RPMI8226 (cell line): ENCODE measurements at places on chromosomes 7 and 10.

DNA sequence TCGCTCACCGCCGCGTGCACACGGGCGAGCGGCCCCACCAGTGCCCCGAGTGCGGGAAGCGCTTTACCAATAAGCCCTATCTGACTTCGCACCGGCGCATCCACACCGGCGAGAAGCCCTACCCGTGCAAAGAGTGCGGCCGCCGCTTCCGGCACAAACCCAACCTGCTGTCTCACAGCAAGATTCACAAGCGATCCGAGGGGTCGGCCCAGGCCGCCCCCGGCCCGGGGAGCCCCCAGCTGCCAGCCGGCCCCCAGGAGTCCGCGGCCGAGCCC lies 3.3 kb downstream of the REPIN1 start:
- no peak for DNase-seq

DNA sequence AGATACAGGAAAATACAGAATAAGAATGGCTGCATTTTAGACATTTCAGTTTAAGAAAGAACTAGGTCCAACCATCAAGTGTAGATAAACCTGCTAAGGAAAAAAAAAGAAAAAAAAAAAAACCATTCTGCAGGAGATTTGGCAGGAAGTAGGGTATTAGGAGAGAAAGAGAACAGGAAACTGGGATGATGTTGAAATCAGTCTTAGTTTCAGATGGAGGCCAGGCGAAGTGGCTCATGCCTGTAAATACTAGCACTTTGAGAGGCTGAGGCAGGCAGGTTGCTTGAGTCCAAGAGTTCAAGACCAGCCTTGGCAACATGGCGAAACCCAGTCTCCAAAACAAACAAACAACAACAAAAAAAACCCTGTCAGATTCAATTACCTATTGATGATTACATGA lies 120.2 kb downstream of the RAB11FIP2 start:
- DNase-seq, result no peak

GRCh38 chr10:23516530-23516929 lies 77.7 kb downstream of the OTUD1 start:
- DNase-seq, result peak; percentile 13

DNA sequence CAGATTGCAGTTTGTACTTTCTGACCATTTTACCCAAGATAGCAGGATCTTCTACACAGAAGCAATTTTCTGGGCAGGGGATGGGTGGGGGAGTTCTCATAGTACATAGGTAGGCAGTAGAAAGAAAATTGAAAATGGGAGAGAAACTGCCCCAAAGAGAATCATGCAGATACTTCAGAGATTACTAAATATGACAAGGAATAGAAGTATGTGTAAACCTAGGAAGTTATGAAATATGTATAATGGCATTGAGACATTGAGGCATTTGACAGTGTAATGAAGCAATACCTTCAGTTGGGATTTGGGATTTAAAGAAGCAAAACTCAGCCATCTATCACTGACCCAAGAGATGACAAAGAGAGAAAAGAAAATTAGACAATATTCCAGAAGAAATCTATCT lies 233.0 kb downstream of the PTN start:
- no peak for DNase-seq

DNA sequence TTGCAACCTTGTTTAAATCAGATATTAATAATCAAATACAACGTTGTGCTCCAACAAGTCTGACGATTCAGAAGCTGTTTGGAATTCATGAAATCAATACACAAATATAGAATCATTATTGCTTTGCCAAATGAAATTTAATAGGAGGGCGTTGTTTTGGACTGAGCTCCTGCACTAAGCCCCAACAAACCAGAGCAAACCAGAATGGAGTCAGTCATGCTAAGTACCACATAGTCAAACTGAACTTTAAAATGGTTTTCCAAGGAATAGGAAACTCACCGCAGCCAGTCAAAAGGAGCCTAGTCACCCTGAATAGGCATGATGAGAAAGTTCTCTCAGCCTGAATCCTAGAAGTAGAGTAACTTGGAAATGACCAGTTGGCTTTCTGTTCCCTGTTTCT lies 53.7 kb downstream of the HACD1 start:
- DNase-seq, result no peak

DNA sequence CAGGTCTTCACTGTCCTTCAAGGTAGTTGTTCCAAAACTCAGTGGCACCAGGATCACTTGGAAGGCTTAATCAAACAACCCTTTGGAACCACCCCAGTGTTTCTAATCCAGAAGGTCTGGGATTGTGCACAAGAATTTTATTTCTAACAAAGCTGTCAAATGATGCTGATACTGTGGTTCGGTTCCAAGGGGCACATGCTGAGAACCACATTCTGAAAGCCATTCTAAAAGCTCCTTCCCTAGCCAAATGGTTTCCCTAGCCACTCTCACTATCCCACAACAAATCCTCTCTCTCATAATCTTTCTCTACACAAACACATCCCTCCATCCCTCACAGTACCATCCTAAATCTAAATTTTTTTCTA lies 52.1 kb downstream of the MACC1 start:
- no peak for DNase-seq

DNA sequence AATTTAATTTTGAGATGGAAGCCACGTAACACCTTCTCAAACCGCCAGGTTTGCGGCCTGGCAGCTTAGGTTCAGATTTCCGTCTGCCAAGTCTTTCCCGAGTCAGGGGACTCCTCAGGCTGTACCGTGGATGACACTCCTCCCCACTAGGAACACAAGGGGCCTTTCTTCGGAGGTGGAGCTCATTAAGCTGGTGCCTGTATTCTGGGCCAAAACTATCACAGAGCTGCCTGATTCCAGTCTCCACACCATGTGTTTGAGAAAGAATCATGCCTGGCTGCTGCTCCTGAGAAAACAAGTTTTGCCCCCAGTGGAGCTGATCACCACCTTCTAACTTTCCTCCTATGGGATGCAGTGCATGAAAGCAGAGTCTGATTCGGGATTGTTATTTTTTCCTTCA lies 44.8 kb downstream of the TMEM209 start:
- no peak for DNase-seq

- no peak for DNase-seq
These were observed 7.7 kb downstream of the ZNHIT1 start for GRCh38 chr7:101225650-101226049.

DNA sequence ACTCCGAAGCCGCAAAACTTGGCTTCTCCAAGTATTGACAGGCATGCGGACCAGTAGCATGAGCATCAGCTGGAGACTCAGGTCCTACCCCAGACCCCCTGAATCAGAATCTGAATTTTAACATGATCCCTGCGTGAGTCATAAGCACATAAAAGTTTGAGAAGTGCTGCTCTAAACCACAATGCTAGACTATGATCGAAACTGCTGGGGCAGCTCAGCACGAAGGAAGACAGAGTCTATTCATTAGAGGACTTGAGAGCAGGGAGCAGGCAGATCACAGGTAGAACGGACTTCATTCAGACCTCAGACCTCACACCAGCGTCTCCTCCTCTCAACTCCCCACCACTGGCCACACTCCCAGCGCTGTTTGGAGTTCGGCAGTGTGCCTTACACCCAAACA lies 16.9 kb downstream of the CAMK2G start:
- no peak for DNase-seq

DNA sequence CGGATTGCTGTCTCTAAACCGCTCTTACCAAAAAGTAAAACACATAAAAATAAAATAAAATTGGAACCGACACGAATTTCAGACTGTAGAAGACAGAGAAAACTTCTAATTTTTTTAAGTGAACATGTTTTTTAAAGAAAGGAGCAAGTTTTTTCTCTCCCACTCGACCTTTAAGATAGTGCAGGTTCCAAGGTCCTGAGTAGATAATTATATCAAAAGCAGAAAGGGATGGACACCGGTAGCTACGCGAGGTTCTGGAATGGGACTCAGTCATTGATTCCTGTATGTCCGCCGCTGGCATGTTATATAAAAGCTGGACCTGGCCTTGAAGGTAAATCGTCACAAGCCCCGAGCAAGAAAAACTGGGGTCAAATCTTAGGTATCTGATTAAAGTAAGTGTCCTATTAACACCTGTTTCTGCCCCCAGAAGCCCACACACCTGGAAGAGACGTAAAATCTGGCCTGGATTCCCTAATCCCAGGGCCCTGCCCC lies 462 bp upstream of the CISD1 start:
- no peak for DNase-seq

DNA sequence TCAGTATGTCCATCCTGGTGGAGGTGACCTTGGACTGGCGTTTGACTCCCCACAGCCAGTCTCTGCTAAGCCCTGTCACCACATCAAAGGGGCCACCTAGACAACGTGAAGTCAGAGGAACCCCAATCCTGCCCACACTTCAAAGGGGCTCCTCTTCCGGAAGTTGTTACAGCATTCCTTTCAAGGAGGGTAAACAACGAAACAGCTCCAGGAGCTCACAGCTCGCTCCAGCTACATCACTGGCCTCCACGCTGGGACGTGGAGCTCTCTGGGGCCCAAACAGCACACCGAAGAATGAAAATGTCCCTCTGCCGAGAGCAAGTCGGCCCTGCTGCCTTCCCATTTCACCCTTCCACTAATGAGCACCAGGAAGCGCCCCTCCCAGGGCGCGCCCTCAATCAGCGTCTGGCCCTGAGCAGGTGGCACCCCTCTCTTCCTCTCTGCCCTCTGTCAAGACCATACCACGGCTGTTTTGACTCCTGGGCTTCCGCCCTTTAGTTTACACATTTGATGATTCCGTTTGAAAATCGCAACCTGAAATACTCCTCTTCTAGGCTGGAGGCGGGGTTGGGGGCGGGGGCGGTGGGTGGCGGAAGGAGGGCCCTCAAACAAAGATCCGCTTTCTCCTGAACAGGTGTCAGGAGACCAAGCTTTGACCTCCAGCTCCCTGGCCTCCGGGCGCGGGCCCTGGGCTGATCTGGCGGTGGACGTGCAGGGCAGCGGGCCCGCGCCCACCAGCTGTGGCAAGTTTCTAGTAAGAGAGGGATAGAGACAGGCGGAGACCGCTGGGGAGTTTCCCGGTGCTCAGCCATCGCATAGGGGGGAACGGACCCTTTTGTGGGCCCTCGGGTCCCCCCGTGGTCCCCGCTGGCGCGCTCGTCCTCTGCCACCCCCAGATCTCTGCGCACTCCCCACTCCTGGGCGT lies 53.1 kb upstream of the KDM7A start:
- peak; percentile 92 for DNase-seq

DNA sequence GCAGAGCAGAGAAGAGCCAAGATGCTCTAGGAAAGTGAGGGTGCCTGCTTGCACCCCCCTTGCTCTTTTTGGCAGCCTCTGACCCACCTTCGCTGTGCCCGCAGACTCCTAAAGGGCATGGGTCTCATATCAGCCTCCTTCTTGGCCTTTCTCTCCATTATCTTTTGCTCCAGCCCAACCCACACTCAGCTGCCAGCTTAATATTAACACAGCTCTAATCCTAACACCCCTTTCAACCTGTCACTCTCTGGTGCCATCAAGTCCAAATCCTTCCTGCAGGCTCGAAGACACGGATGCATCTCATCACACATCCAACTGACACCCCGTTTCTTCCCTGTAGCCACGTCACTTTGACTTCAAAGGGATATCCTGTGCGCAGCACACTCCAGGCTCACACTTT lies 171.6 kb upstream of the AUTS2 start:
- no peak for DNase-seq

DNA sequence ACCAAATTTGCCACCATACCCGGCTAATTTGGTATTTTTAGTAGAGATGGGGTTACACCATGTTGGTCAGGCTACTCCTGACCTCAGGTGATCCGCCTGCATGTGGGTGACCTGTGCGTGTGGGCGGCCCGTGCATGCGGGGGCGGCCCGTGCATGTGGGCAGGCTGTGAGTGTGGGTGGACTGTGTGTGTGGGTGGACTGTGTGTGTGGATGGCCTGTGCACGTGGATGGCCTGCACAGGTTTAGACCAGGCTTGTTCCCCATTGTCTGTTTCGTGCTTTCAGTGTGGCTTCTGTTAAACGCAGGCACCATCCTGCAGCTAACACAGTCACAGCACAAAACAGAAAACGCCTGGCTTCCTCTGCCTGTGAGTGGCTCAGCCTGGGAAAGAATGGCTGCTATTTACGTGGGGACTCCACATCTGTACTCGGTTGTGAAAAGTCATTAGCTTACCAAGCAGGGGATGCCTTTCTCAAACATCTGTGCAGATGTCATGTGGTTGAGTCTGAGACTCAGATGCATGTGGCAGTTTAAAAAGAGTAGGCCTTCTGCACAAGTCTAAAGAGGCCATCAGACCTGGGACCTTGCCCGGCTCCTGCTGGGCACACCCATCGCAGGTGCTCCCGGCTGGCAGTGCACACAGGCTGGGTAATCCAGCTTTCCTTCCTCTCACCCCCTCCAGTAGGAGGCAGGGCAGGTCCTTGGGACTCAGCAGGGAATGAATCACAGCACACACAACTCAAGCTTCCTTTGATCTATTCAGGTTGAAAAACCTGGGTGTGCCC lies 91.6 kb downstream of the COBL start:
- DNase-seq, result peak; percentile 77

DNA sequence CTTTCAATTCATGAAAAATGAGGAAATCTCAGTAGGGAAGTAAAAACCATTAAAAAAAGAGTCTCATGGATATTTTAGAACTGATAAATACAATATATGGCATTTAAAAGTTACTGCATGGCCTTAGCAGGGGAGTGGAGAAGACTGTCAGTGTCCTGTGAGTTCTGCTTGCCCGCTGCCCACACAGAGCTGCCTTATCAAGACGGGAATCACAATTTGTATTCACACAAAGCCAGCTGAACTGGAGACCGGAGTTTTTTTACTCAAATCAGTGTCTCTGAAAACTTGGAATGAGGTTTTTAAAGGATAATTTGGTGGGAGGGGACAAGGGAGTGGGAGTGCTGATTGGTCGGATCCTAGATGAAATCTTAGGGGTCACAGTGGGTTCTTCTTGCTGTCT lies 17.1 kb downstream of the LANCL2 start:
- DNase-seq, result no peak

- no peak for DNase-seq
These were observed 25.9 kb downstream of the CTBP2 start for GRCh38 chr10:125134483-125134848.

DNA sequence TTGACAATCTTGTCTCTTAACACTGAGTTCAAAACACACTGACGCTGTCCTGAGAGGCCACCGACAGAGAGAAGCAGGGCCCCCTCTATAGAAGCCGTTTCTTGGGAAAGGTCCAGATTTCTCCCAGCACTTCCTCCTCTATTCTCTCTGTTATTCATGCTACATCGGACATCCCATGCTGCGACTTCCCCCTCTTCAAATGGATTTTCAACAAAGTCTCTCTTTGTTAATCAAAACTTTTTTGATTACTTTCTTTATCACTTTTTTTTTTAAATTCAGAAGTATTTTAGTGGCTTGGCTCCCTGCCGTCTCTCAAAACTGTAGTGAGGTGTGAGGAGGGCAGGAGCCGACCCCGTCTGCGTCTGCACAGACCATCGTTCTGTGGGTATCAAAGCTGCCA lies 298.9 kb upstream of the PITRM1 start:
- DNase-seq, result no peak

- no peak for DNase-seq
These were observed 212.3 kb downstream of the MTERF1 start for GRCh38 chr7:91668217-91668616.

- DNase-seq, result no peak
These were observed 5.1 kb downstream of the PRXL2A start for GRCh38 chr10:80413271-80413996.

- DNase-seq, result peak; percentile 82
These were observed 97.8 kb downstream of the AUTS2 start for GRCh38 chr7:69696054-69696591.

- DNase-seq, result peak; percentile 60
These were observed 24.3 kb upstream of the CPA2 start for GRCh38 chr7:130242198-130243014.

GRCh38 chr10:2488446-2489005 lies 578.8 kb upstream of the PFKP start:
- DNase-seq, result no peak
